CD4-positive, CD25-positive, alpha-beta regulatory T cell (primary cell): ENCODE measurements at places on chromosomes 1 and 21. TPM values are rescaled to one million over a fixed set of nuclear protein-coding genes. Genes with fewer than 3 reads are reported as not detected.

GRCh38 chr1:33634806-33635205 is 162.4 kb downstream of the ZSCAN20 start:
- no peak overlapping the region for H3K27ac ChIP-seq
- H3K4me1 ChIP-seq: peaks cover 5% of the 10 kb centered on the region
- no peak for DNase-seq
- H3K36me3 ChIP-seq: no peaks in the 10 kb centered on the region
- H3K4me3 ChIP-seq: no peak overlapping the region

GRCh38 chr1:160398823-160399222 is 1.5 kb upstream of the VANGL2 start:
- peaks cover 24% of the 10 kb centered on the region for H3K27me3 ChIP-seq
- DNase-seq: no peak
- H3K4me3 ChIP-seq: no peak overlapping the region
- H3K4me1 ChIP-seq: peaks cover 9% of the 10 kb centered on the region
- no peaks in the 10 kb centered on the region for H3K36me3 ChIP-seq

DNA sequence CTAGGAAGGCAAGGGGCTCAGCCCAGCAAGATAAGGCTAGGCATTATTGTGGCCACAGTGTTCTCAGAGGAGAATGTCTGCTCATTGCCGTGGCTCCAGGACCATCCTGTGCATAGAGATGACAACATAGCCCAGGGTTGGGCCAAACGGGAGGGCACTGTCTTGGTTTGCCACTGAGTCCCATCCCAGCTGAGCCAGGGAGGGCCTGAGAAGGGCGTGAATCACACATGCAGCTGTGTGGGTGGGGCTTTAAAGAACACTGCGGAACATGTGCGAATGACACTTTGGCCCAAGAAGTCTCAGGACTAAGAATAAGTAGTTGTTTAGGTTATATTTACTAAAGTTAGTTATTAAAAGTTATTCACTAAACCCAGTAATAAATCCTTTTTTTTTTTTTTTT is 18.5 kb downstream of the CHAF1B start:
- DNase-seq: no peak
- no peaks in the 10 kb centered on the region for H3K4me1 ChIP-seq
- H3K27ac ChIP-seq: no peak overlapping the region
- no peak overlapping the region for H3K4me3 ChIP-seq
- H3K27me3 ChIP-seq: no peaks in the 10 kb centered on the region

- H3K27me3 ChIP-seq: peaks cover 4% of the 10 kb centered on the region
- no peak for DNase-seq
- no peak overlapping the region for H3K4me3 ChIP-seq
- H3K4me1 ChIP-seq: no peaks in the 10 kb centered on the region
Measured at GRCh38 chr1:210222340-210223006, 10.1 kb upstream of the SERTAD4 start.

GRCh38 chr1:77065693-77066342 is 153.4 kb downstream of the PIGK start:
- DNase-seq: no peak
- no peak overlapping the region for H3K4me3 ChIP-seq
- H3K27me3 ChIP-seq: peaks cover 2% of the 10 kb centered on the region
- no peaks in the 10 kb centered on the region for H3K36me3 ChIP-seq

DNA sequence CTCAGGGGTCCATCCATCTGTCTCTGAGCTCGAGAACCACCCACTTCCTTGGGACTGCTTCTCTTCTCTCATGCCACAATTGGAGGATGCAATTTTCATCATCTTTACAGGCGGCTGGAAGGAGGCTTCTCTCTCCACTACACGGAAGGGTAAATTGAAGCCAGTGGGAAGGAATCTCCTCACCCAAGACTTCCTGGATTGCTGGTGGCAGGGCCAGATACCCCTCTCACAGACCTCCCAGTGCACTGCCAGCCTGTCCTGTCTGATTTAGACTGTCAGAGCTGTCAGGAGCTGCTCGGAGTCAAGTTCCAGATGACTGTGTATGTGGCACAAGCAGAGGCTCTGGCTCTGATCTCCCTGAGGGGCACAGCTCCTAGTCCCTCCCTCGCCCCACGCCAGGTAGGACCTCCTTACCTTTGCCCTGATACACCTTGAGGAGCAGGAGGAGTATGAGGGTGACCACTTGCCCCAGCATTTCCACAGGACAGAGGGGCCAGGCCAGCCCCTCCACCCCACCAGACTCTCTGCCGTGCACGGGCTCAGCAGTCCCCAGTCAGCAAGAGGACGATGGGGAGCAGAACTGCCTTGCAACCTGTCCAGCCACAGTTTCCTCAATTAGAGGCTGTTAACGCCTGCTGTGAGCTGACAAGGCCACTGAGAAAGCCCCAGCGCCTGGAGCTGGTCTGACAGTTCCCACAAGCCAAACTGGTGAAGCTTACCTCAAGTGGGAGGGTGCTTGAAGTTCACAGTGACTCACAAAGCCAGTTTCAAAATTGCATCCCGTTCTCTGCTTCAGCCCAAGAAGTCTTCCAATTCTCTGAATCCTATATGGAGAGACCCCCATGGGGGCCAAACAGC is at the start of gene CD244:
Gene CD244, minus strand, starts transcription at position 685 of the 858 bp plus-strand sequence. Its CDS starts 210 bp downstream, at position 475.
- no peaks in the 10 kb centered on the region for H3K27me3 ChIP-seq
- H3K27ac ChIP-seq: no peak within 1 kb of the TSS
- no peak for DNase-seq
- H3K4me3 ChIP-seq: no peak within 1 kb of the TSS

- peak overlapping the region; percentile 78 for H3K4me3 ChIP-seq
- DNase-seq: peak; percentile 33
- H3K4me1 ChIP-seq: peaks cover 16% of the 10 kb centered on the region
- no peaks in the 10 kb centered on the region for H3K27me3 ChIP-seq
- H3K27ac ChIP-seq: peak overlapping the region; percentile 66
Measured at GRCh38 chr21:32278103-32278502, 746 bp downstream of the MIS18A start.

Gene USP16
- total RNA-seq: 72.8 TPM

Gene LRRC38
- total RNA-seq: not detected
